D341Med (cell line): ENCODE measurements at places on chromosomes 5 and 9.

DNA sequence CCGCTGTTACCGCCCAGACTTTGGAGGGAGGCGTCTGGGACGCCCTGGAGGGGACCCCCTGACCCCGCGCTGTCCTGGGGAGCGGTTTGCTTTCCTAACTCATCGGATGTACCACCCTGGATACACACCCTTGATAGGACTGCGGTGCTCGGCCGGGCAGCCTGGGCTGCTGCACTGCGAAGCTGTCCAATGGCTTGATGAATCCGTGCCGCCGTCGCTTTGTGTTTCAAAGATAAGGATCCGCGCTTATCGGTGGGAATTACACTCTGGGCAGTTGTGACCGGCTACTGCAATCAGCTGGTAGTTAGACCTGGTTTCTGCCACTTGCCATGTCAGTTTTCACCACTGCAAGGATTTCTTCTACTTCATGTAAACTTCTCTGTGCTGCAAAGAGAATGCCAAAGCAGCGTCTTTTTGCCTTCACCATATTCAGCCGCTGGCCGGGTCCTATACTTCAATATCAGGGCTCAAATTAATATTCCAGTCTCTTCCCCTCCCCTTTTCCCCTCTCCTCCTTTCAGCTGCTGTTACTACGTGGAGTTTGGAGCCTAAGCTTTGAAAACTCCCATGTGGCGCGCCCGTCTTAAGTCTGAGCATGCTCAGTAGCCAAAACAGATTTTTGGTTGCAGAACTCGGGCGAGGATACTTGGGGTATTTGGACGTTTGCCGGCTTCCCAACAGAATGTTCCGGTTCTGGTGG lies 727 bp downstream of the SMAD5 start:
- peak; percentile 62 for DNase-seq

- no peak for DNase-seq
These were observed 97.6 kb upstream of the CTSL start for GRCh38 chr9:87628346-87628745.

DNA sequence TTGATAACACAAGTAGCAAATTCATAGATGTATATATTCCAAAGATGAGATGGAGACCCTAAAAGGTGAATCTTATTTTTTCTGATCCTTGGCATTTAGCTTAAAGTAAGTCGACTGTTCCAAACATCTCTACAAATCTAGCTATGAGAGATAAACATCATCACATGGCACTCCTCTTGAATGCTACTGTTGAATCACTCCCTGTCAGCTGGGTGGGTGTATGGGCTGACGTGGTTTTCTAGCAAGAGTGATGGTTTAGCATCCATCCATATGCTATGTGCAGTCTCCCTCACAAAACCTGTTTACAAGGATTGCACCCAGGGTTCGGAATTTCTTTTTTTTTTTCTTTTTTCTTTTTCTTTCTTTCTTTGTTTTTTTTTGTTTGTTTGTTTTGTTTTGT lies 13.8 kb downstream of the ACO1 start:
- DNase-seq: no peak

DNA sequence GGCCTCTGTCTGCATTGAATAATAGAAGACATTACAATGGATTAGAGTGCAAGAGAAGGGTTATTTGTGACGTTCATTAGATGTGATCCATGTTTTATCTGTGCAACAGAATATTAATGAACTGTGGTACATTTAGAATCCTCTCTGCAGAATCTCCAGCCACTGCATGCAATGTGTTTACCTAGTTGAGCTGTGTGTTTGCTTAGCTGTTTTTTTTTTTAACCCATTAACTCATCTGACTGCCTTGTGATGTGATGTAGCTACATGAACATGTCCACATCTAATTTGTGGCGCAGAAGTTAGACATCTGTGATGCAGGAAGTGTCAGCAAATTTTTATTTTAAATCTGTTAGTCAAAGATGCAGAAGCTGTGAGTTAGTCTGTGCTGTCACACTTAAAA lies 236.9 kb downstream of the CD180 start:
- no peak for DNase-seq

- no peak for DNase-seq
These were observed 30.3 kb downstream of the MAN2A1 start for GRCh38 chr5:109719978-109720377.

DNA sequence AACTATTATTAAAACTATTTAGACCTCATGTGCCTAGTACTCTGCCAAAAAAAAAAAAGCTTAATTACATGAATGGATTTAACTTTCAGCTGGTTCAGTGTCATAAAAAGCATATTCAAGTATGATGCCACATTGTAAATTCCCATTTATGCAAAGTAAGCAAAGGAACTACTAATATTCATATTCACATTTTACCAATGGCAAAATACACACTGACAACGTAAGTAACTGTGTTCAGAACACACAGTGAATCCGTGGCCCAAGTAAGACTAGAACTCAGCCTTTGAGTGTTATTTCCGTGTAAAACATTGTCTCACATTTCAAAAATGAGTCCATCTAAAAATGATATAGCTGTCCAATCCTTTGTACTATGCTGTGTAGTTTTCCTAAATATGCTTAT lies 56.8 kb downstream of the PPP2R2B start:
- no peak for DNase-seq

DNA sequence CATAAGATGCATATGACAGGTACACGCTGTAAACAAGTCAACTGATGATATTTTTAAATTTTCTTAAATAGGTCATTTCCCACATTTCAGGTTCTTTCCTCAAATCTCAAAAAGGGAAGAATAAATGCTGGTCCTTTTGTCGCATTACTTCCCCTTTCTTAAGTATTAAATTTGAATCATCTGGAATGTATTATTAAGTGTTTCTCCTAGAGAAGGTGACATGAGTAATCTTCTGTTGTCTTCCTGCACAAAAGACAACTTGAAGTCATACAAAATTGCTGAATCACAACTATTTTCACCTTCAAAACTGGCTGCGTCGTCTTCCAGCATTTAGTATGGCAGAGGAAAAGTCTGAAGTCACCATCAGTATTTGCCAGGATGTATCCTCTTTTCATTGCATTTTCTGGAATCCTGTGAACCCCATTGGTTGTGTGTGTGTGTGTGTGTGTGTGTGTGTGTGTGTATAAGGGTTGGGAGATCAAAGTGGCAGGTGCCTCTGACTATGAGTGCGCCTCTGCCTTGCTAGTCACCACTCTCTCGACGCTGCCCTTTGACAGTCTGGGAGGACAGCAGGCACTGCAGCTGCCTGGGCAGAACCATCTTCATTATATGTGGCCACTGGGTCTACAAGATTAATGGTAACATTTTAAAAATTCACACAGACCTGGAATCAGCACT lies 86.9 kb downstream of the MVB12B start:
- no peak for DNase-seq

DNA sequence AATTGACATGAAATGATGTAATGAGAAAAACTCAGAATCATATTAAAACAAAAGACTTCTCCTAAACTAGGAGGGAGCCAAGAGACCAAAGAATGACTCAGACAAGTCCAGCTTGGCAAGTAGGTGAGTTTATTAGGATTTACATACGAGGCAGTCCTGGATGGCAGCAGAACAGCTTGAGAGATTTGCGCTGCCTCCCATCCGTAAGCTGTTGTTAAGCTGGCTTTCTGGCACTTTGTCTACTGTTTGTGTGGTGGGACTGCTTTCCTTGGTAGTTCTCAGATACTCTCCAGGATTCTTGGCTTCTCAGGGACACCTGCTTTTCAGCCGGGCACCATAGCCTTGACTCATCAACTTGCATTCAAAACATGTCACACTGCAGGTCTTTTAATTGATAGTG lies 57.6 kb downstream of the COX7C start:
- peak; percentile 71 for DNase-seq

DNA sequence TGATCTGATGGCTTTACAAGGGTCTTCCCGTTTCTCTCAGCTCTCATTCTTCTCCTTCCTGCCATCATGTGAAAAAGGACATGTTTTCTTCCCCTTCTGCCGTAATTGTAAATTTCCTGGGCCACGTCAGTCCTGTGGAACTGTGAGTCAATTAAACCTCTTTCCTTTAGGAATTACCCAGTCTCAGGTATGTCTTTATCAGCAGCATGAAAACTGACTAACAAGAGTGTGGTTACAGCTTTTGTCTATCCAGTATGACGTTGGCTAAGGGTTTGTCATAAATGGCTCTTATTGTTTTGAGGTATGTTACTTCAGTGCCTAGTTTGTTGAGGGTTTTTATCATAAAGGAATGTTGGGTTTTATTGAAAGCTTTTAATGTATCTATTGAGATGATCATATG lies 501.6 kb downstream of the CAAP1 start:
- no peak for DNase-seq

DNA sequence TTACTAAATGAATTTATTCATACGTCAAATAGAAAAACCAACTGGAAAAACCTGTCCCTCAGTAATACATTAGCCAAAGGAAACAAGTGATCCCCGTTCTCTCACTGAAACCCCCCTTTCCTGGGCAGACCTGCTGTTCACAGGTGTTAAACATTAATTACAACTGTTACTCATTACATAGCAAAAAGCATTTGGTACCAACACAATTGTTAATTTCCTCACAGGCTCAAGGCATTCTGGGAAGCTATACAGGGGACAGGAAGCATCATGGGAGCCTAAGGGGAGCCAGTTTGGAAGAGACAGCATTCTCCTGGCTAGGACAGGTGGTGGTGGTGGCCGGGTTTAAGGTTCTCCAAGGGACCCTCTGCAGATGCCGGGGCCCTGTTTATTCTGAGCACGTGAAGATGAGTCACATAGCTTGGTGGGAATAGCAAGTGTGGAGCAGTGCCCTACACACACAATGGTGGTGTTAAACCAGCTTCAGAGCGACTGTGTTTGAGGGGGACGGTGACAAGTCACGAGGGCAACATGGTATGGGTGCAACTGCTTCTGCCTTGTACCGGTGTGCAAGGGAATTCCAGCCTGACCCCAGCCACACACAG lies 62.6 kb upstream of the SLC25A51 start:
- DNase-seq: no peak

DNA sequence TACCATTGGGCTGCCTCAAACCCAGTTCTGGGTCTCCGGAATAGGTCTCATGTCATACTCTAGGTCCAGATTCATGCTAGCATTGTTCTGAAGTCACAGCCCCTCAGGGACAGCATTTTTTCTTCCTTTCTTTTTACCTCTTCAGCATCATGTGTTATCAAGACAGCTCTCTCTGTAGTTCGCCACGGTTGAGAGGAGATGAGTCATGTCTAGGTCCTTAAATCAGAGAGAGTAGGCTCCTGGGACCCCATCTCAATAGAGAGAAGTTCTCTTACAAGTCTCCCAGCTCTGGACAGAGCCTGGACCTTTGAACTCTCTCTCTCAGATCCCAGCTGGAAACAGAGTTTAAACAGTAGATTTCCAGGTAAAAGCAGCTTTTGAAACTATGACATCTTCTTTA lies 332.4 kb upstream of the CD180 start:
- no peak for DNase-seq

- DNase-seq: no peak
These were observed 84.2 kb downstream of the GPBP1 start for GRCh38 chr5:57258052-57258451.

GRCh38 chr9:91847581-91848091 lies 102.4 kb downstream of the ROR2 start:
- DNase-seq: no peak

GRCh38 chr5:163964671-163965070 lies 459.3 kb downstream of the MAT2B start:
- DNase-seq: no peak

GRCh38 chr5:16837305-16837704 lies 98.8 kb downstream of the MYO10 start:
- DNase-seq: no peak

GRCh38 chr5:165321912-165322311 lies 1816.5 kb downstream of the MAT2B start:
- no peak for DNase-seq

DNA sequence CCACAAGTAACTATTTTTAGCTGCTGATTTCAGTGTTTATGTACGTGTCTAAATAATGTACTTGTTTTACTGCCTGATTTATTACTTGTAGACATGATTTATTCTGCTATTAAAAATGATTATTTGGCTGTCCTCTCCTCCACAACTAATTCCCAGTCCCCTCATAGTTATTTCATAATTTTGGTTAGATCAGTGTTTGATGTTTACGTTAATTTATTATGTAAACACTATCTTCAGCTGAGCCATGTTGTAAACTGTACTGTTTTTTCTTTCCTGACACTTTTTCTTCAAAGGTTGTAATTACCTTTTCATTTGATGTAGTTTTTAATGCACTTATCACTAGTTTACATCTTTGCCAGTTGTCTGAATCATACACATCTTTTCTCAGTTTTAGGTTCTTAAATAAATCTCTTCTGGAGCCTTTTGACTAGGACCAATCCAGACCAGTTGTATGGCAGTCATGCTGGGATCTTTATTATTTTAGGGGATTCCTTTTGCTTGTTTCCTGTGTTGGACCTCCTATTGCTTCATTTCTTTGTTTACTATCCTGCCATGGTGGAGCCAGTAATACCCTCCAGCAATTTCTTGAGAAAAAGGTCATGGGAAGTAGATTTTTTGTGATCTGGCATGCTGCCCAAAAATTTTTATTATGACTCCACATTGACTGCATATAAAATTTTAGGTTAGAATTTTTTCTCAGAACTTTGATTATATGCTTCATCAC lies 16.1 kb downstream of the AP3S1 start:
- no peak for DNase-seq

GRCh38 chr5:110159202-110159601 lies 469.5 kb downstream of the MAN2A1 start:
- no peak for DNase-seq

DNA sequence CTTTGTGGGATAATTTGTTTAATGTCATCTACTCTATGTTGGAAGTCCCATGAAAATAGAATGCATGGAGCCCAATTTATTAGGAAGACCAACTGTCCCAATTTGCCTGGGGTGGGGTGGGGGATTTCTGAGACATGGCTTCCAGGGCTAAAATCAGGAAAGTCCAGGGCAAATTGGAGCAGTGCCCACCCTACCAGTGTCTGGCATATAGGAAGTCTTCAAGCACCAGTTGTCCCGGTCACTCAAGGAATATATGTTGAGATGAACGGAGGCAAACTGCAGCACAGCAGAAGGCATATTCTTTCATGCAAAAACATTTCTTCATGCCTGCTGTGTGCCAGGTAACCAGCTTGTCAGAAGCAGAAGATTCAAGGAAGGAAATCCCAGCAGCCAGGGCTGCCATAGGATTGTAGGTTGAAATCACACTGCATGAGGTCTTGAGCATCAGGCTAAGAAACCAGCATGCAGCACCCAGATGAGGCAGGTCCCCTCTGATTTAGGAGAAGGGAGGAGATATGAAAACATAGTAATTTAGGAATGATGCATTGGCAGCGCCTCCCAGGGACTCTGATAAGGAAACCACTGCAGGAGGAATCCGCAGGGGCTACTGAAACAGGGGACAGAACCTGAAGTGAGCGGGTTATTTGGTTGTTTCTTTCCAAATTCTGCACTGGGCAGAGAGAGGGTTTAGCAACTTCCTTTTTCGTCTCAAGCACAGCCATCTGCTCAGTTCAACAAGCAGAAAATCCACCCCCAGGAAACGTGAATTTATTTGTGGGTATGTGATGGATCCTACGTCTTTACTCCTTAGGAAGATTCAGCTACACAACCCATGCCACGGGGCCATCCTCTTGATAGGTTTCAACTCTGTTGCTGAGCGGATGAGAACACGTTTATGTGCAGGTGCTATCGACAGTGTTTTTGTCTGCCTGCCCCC lies 112.6 kb upstream of the CPEB4 start:
- DNase-seq: no peak
